Immature natural killer cell (primary cell): ENCODE measurements at places on chromosomes 2 and 18. TPM values are rescaled to one million over a fixed set of nuclear protein-coding genes. Genes with fewer than 3 reads are reported as not detected.

GRCh38 chr18:5653802-5654201, 110.0 kb upstream of the EPB41L3 start:
- DNase-seq: no peak

GRCh38 chr18:3427944-3428343, 22.0 kb upstream of the TGIF1 start:
- no peak for DNase-seq

GRCh38 chr2:240460781-240461431, 25.4 kb downstream of the GPC1 start:
- DNase-seq: no peak

GRCh38 chr18:32922951-32923430, 150.2 kb upstream of the KLHL14 start:
- no peak for DNase-seq

DNA sequence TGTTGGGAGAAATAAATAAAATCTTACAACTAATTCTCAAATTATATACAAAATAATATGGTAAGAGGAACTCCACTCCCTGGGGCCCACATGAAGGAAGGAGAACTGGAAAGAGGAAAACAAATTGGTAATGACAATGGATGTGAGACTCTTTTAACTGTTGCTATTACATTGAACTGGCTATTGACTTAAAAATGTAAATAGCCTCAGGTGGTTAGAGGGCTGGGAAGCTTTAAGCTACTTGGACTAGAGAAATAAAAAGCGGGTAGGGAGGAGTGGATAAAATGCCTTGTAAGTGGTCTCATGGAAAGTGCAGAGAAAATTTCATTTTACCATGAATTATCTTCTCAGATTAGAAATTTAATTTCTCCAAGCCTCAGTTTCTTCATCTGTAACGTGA, 64.1 kb downstream of the KCNJ3 start:
- no peak for DNase-seq

DNA sequence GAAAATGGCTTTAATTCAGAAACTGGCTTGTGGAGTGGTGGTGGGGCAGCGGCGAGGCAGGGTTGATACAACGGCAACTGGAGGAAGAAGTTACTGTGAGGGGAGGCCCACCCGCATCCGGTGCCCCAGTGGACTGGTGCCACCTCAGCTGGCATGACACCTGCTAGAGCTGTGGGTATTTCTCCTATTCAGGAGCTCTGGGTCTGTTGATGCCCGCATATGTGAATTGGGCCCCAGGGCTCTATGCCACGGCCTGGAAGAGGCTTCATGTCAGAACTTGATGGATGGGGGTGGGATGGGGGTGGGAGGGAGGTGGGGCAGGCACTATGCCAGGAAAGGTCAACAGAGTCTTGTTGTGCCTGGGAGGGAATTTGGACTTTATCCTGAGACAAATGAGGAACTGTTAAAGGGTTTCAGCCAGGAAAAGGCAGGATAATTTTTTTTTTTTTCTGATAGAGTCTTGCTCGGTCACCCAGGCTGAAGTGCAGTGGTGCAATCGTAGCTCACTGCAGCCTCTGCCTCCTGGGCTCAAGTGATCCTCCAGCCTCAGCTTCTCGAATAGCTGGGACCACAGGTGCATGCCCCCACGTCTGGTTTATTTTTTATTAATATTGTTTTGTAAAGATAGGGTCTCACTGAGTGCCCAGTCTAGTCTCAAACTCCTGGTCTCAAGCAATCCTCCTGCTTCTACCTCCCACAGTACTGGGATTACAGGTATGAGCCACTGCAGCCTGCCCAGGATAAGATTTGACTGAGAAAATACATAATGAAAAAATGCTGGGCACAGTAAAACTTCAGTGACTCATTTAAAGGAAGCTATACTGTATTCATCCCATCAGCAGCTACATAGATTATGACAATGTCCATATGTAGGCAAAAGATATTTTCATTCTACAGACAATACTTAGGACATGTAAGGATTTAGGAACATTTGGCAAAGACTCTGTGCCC, 52.6 kb downstream of the SH2D6 start:
- DNase-seq: peak; percentile 20

DNA sequence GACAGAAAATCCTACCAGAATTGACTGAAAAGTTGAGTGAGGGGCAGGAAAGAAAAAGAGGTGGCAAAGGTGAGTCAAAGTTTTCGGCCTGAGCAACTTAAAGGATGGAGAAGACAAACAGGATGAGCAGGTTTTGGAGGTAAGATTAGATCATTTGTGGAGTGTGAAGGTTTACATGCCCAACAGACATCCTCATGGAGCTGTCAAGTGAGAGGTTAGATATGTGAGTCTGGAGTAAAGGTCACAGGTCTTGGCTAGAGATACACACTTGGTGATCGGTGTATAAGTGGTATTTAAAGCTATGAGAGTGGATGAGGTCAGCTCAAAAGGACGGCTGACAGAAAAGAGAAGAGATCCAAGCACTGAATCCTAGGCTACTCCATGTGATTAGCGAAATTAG, 11.1 kb upstream of the MYL12A start:
- DNase-seq: no peak

Gene LIMS3
- 4.0 TPM for polyA plus RNA-seq

Gene SERPINB7
- polyA plus RNA-seq: not detected

Gene PFN4
- polyA plus RNA-seq: not detected

DNA sequence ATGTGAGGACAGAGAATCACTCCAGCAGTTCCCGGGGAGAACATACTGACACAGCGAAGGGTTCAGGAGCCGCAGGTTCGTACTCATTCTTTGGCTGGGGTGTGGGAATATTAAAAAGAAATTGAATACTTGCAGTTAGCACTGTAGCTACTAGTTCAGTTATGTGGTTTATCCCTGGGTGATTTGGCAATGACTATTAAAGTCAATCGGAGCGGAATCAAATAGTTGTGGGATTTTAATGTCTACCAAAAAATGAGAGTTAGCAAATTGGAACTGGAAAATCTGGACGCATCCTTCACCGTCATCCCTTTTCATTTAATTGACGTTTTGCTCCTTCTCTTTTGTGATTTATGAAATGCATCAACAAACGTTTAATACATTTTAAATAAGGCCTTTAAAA, 50.8 kb downstream of the GBX2 start:
- no peak for DNase-seq

GRCh38 chr2:195838002-195838401, 181.0 kb downstream of the SLC39A10 start:
- DNase-seq: no peak

- DNase-seq: no peak
Observed at GRCh38 chr2:1837022-1837421, 92.7 kb upstream of the PXDN start.

GRCh38 chr2:201466050-201466675, 14.6 kb downstream of the STRADB start:
- no peak for DNase-seq

Gene UGT1A9
- not detected for polyA plus RNA-seq

Gene UGT1A3
- polyA plus RNA-seq: not detected

DNA sequence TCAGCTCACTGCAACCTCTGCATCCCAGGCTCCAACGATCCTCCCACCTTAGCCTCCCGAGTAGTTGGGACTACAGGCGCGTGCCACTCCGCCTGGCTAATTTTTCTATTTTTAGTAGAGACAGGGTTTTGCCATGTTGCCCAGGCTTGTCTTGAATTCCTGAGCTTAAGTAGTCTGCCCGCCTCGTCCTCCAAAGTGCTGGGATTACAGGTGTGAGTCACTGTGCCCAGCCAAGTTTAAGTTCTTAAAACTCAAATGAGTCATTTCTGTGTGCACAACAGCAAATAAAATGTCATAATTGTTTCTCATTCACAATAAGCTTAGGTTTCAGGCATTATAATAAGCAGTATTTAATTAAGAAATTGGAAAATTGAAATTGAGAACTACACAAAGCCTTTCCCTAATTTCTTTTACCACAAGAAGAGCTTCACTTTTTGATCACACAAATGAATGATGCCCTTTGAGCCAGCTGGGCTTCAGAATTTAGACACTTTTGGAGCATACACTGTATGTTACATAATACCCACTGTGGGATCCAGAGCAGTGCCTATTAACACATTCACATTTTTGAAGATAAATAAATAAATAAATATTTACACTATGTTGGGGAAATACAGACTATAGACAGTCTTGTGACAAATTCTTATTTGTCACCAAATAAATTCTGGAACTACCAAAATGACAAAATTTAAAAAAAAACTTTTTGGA, 8.6 kb upstream of the ME2 start:
- DNase-seq: no peak

Gene UGT1A10
- polyA plus RNA-seq: not detected

Gene CD8B
- 5.5 TPM for polyA plus RNA-seq

Gene TRIM43
- polyA plus RNA-seq: not detected

DNA sequence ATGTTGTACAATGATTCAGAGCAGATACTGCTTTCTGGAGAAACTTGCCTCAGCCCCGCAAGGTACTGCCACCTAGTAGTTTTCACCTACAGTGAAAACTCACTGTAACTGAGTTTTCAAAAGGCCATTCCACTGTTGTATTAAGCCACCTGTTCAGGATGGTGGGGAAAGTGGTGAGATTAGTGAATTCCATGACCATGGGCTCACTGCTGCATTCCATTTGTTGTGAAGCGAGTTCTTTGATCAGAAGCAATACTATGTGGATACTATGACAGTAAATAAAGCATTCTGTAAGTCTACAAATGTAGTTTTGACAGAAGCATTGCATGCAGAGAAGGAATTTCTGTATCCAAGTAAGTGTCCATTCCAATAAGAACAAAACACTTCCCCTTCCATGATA, 113.6 kb downstream of the LAMA3 start:
- no peak for DNase-seq

DNA sequence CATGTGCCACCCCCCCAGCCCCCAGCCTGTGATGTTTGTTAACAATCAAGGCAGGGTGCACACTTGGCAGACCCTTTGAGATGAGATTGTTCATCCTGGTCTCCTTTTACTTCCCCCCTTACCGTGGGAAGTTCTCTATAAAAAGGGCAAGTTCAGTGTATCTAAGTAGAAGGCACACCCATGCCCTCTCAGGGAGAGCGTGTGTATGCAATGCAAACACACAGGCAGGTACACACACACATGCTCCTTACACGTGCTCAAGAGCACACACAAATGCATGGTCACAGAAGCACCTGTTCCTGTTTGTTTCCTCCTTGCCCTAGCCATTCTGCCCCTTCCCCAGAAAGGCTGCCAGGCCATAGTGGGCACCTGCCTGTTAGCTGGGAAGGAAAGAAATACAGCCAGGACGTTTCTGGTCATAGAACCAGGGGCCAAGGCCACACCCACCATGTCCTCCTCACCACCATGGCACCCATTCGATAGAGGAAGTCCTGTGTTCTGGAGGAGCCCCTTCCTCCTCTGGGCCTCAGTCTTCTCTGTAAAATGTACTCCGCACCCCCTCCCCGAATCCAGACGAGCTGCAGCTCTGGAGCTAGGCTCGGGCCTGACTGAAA, 3.1 kb downstream of the ATOH8 start:
- DNase-seq: no peak

- DNase-seq: no peak
Observed at GRCh38 chr2:65175894-65176530, 46.1 kb upstream of the RAB1A start.

- DNase-seq: no peak
Observed at GRCh38 chr2:137969418-137969765, 5.1 kb downstream of the HNMT start.

DNA sequence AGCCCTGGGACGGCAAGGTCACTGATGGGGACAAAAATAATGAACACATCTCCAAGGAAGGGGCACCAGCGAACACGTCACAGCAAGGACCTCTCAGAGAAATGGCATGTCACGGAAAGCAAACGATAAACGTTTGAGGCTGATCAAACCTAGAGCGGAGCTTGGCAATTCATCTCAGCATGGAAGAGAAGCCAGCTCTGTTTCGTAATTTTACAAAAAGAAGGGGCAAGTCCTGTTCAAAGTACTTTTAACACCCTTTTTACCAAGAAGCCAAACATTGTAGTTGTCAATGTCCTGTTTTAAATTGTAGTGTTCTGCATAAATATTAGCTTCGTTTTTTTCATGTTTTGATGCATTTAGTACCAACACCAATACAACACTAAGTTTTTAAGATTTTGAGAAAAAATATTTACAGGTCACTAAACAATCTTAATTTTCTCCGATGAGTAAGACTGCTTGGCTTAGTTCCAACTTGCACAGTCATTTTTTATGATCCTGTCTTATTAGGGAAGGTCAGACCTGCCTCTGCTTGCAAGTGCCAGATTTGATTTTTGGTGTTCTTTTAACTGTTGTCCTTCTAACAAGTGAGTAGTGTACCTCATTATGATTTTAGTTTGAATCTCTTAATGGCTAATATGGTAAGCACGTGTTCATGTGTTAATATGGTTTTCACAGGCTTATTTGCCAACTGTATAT, 818.5 kb upstream of the SALL3 start:
- DNase-seq: no peak

GRCh38 chr2:223051693-223052289, at the start of gene KCNE4:
Gene KCNE4, plus strand, starts transcription at chr2:223052190. Its CDS starts 641 bp downstream, at chr2:223052831.
- no peak for DNase-seq

GRCh38 chr2:174024524-174025270, 59.5 kb upstream of the SP3 start:
- DNase-seq: no peak

DNA sequence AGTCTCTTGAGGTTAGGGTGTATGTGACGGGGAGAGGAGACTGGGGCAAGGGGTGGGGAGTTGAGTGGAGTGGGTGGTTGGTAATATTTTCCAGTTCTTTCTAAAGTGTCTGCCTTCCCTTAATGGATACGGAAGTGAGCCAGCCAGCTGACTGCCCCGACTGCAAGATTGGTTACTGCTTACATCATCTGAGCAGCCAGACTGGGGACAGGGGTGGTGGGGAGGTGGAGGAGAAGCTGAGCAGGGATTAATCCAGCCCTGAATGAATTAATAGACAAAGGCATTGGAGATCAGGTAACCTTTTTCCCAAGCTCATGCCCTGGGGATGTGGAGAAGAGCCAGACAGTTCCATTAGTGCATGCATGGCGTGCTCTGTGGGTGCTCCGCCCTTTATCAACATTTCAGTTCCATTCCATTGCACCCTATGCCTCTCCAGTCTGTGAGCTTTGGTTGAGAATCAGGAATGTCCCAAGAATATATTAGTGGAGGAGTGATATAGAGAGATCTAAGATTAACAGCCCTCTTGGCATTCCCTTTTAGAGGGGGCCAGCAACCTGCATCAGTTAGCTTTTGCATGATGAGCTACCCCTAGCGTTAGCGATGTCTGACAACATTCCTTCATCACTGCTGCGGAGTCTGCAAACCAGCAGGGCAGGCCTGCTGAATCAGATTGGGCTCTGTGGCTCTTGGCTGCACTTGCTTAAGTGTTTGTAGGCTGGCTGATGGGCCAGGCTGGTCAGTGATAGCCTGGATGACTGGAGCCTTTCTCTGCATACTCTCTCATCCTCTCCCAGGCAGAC, 67.4 kb downstream of the TNP1 start:
- DNase-seq: no peak

Gene CD8B2
- not detected for polyA plus RNA-seq

Gene TFPI
- not detected for polyA plus RNA-seq
